GM13977 (cell line): ENCODE measurements at places on chromosomes 5 and 9.

- no peak for DNase-seq
Observed at GRCh38 chr5:142115937-142116614, 7.5 kb downstream of the NDFIP1 start.

DNA sequence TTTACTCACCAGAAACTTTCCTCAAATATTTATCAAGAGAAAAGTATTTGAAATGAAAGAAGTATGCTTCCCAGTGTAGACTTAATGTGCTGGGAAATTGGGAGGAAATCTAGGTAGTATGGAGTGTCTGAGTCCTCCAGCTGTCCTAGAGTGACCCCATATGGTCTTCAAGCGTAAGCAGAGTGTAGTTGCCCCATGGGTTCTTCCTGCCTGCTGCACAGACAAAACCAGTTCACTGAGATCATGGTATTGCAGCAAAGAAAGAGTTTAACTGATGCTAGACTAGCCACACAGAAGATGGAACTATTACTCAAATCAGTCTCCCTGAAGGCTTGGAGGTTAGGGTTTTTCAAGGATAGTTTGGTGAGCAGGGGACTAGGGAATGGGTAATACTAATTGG, 114.9 kb upstream of the PRLR start:
- DNase-seq: no peak

GRCh38 chr9:122127396-122127798, 32.2 kb downstream of the NDUFA8 start:
- no peak for DNase-seq

- DNase-seq: no peak
Observed at GRCh38 chr9:79984429-79985067, 412.8 kb downstream of the TLE4 start.

GRCh38 chr9:136711751-136712689, at the start of gene DIPK1B:
Gene DIPK1B, plus strand, starts transcription at chr9:136712572. Its CDS starts 94 bp downstream, at chr9:136712666.
- DNase-seq: peak; percentile 80

GRCh38 chr9:113356686-113357292, 7.4 kb downstream of the BSPRY start:
- no peak for DNase-seq

DNA sequence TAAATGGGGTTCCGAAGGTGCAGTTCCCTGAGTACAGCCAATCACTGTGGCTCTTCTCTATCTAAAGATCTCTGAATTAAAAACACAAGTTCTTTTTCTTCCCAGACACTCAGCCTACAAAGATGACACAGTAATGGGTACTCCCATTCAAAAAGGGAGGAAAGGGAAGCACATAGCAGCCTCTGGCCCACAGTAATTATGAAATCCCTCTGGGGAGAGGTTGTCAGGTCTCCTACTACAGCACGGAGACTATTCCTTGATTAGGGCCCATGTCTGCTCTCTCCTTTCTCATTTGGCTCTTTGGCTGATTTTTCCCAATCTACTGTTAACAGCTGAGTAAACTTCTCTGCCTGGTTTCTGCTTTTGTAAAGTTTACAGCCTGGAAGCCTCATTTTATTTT, 62.0 kb upstream of the RANBP3L start:
- DNase-seq: no peak

DNA sequence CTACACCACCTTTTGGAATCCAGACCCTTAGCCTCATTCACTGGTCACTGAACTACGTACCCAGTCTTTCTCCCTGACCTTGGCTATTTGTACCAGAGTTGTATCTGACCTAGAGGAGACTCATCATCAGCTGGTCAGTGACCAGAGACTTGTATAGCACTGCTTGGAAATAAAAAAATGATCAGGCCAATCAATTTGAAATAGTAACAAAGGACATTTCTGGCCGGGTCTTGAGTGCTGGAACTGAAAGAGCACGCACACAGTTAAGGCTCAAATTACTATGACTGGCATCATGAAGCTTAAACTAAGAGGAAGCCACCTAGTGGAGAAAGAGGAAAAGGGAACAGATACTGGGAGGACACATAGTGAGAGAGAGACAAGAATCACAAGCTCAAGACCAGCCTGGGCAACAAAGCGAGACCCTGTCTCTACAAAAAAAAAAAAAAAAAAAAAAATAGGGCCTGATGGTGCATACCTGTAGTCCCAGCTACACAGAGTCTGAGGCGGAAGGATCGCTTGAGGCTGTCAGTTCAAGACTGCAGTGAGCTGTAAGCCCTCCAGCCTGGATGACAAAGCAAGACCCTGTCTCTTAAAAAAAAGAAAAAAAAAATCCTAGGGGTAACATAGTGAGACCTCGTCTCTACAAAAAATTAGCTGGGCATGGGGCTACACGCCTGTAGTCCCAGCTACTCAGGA, 12.8 kb upstream of the SRP19 start:
- DNase-seq: peak; percentile 41

DNA sequence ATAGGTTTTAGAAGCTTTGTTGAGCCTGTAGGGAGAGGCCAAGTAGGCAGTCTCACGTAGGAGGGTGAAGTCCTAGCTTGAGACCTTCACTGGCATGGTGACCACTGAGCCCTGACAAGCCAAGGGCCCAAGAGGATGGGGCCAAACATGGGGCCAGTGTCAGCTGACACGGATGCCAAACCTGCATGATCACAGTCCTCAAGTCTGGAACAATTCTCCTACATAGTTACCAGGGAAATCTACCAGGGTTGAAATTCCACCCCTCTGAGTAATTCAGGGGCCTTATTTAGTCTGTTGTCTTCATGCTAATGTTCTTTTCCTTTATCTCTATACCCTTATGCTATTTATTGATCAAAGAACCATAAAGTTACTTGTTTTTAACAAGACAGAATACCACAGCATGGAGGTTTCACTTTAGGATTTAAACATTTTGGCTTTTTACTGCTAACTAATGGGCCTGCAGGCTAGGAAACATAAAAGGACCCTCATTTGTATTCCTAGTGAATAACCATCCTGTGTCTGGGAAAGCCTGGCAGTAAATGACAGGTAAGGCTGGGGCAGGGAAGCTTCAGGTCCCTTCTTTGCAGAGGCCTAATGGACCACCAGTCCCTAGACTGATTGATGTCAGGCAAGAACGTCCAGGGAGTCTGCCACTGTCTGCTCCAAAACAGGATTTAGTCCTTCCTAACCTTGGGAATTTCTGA, 140.8 kb downstream of the FGF1 start:
- no peak for DNase-seq

GRCh38 chr9:97874624-97875023, 21.6 kb downstream of the FOXE1 start:
- no peak for DNase-seq

DNA sequence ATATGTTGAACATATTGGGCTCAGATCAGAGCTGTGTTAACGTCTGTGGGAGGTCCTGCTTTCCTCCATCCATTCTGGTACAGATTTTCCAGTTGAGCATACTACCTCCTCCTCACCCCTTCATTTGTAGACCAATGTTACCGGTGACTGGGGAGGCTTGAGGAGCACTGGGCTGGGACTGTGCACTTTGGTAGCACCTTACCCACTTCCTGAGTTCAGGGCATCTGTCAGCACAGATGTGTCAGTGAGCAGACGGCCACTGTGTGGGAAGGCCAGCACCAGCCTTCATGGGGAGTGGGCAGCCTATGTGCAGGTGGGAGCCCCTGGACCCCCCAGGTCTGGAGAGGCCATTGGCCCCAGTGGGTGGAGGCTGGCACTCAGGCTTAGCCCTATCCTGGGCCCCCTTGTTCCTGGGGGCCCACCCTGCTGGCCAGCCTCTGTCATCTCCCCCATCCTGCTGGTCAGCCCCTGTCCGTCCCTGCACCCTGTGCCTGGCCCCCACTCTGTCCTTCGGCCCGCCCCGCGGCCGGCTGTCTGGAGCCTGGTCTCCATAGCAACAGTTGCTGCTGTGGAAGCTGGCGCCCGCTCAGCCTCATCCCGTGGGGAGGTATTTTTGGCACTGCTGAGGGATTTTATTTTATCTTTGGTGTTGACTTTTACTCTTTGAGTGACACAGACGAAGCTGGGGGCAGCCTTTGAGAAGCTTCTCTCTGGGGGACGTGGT, 21.3 kb downstream of the WNK2 start:
- DNase-seq: no peak

GRCh38 chr9:124835026-124835557, 18.2 kb upstream of the WDR38 start:
- DNase-seq: no peak

GRCh38 chr9:111953444-111953843, 56.8 kb downstream of the UGCG start:
- DNase-seq: no peak

- DNase-seq: no peak
Observed at GRCh38 chr9:38130724-38131123, 61.7 kb upstream of the SHB start.

DNA sequence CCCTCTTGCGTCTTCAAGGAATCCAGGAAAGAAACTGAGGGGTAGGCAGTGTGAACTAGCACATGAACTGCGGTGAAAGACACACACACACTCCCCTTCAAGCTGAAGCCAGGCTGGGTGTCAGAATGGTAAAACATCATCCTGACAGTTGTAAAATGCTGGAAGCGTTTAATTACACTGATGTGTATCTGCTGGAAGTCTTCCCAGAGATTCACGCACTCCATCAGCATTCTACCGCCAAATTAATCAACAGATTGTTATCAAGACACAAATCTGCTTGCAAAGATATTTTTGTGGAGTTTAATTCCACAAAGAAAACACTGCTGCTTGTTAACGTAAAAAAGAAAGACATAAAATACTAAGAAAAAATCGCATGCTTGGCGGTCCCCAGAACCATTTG, 241.0 kb upstream of the NFIL3 start:
- DNase-seq: no peak

GRCh38 chr5:145585443-145586148, 249.5 kb downstream of the PRELID2 start:
- DNase-seq: no peak

- peak; percentile 52 for DNase-seq
Observed at GRCh38 chr5:73792687-73793320, 166.8 kb downstream of the ARHGEF28 start.

DNA sequence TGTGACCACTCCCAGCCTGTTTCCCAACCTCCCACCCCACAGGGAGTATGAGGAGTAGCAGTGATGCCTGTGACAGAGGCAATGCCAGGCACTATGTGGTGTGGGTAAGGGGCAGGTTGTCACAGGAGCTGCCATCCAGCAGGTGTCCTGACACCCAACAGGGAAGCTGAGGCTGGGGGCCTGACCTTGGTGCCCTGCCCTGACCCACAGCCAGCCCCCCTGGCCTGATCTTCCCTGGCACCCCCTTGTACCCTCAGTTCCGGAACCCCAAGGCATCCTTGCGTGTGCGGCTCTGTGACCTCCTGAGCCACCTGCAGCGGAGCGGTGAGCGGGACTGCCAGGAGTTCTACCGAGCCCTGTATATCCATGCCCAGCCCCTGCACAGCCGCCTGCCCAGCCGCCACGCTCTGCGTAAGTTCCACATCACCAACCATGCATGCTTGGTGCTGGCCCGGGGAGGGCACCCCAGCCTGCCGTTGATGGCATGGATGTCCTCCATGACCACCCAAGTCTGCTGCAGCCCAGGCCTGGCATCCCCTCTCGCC, 14.4 kb downstream of the CARD19 start:
- no peak for DNase-seq

- DNase-seq: no peak
Observed at GRCh38 chr5:142671266-142671665, 14.6 kb downstream of the FGF1 start.

- no peak for DNase-seq
Observed at GRCh38 chr5:160931283-160931682, 79.3 kb upstream of the ATP10B start.

DNA sequence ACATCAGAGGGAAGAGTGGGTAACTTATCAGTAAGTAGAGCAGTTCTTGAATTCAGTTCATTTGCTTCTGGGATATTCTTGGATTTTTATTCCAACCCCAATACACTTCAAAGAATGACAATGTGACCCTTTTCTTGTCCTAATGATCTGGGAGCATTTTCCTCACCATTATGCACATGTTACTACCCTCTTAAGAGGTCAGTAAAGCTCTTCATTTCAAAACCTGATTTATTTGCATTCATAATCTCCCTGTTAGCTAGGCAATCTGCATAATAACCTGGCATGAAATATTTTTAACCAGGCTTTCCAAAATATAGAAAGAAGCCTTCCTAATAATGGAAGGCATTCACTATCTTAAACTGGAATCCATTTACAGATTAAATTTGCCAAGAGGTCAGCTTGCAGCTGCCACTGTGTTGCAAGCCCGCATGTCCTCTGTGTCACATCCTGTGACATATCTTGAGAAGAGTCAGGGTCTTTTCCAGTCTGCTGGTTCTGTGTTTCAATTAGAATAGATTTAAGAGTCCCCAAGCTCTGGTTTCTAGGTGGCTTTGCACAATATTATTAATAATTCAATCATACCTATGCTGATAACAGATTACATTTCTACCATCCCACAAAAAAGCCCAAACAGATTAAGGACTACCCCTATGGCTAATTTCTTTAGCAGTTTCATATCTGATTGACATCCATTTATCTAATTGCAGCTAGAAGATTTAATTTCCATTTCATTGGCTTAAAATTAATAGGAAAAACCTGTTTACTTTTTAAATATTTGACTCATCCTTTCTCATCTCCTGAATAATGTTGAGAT, 30.9 kb upstream of the PPP2R2B start:
- DNase-seq: no peak
